ENCODE measurements at places on chromosomes 7 and 10. TPM values are rescaled to one million over a fixed set of nuclear protein-coding genes. Genes with fewer than 3 reads are reported as not detected.

The C10orf143 gene
- 3.7 TPM for polyA plus RNA-seq

The PRSS1 gene
- 12.6 TPM for polyA plus RNA-seq

The SEPTIN7 gene
- 80.1 TPM for polyA plus RNA-seq

The CRHR2 gene
- polyA plus RNA-seq: not detected

GRCh38 chr10:118974951-118975350 lies 54.6 kb upstream of the NANOS1 start:
- DNase-seq: no peak

DNA sequence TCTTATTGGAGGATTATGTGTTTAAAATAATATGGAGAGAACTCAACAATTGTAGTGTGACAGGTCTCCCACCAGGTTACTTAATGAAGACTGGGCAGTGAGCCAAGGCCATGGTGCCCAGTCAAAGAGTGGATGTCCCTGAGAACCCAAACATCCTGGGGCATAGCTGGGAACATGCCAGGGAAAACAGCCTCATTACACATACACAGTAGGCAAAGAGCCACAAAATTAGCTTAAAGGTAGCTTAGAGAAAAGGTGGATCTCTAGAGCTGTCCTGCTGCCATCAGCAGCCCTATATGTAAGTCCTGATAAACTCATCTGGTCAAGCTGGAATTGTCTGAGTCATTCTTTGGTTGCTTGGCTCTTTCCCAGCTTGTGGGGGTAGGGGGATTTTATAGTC lies 287.8 kb downstream of the PHF14 start:
- no peak for DNase-seq

DNA sequence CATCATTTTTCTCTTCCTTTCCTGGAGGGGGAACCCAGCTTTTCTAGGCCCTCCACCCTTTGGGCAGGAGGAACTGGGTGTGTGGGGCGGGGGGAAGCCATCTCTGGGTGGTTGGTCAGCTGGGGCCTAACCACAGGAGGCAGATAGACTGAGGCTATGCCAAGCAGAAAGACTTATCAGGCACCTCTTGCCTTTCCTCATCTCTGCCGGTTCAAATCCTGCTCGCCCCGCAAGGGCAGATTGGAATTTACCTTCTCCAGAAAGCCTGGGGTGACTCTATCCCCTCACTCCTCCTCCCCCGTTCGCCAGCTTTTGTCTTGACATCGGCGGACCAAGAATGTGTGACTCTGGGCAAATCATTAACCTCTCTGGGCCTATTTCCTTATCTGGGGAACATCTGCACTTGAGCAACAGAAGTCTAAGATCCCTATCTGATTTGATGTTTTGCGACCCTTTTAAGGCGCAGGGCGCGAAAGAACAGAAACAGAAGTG lies 584 bp upstream of the GARS1 start:
- DNase-seq: peak; percentile 73
